ENCODE measurements at places on chromosomes 1 and 21.

DNA sequence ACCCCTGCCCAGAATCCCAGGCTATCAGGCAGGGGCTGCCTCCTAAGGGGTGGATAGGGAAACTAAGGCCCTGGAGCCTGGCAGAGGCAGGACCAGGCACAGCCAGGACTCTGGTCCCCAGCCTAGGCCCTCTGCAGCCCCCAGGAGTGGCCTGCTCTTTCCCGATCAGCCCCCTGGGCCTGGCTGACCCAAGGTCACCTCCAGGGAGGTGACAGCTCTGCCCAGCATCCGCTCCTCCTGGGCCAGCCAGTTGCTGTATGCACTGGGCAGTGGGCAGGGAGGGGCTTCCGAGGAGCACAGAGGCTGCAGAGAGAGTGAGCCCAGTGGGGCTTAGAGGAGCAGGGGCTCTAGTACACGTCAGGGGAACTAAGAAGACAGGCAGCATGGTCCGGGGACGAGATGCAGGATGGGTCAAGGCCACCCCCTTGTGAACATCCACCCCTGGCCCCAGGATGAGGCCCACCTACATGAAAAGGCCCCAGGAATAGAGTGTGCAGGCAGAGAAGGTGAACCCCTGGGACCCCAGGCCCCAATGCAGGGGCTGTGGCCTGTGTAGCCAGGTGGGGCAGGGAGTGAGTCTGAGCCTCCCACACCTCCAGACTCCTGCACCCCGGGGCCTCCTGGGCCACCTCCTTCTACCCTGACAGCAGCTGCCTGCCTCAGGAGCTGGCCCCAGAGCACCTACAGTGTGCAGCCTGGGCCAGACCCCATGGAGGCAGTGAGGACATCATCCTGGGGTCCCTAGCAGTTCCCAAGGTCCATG lies 32.8 kb downstream of the WNT9A start:
- no peak for DNase-seq

GRCh38 chr1:43276673-43277072 lies 6.9 kb downstream of the TMEM125 start:
- no peak for DNase-seq

DNA sequence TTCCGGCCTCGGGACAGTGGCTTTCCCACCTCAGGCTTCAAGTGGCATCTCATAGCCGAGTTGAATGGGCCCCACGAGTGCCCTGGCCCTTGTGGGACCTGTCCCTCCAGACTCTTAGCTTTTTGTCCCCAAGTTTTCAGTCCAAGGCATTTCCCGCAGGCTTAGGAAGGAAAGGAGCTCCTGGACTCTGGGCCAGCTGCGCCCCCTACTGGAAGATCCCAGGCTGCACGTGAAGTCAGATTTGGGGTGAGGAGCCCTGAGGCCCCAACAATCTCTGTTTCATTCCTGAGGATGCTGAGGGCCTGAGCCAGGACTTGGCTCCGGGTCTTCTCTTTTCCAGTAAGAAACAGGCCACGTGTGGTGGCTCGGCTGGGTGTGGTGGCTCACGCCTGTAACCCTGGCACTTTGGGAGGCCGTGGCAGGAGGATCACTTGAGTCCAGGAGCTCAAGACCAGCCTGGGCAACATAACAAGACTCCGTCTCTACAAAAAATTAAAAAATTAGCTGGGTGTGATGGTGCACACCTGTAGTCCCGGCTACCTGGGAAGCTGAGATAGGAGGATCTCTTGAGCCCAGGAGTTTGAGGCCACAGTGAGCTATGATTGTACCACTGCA lies 67.4 kb downstream of the ARHGEF10L start:
- peak; percentile 41 for DNase-seq

DNA sequence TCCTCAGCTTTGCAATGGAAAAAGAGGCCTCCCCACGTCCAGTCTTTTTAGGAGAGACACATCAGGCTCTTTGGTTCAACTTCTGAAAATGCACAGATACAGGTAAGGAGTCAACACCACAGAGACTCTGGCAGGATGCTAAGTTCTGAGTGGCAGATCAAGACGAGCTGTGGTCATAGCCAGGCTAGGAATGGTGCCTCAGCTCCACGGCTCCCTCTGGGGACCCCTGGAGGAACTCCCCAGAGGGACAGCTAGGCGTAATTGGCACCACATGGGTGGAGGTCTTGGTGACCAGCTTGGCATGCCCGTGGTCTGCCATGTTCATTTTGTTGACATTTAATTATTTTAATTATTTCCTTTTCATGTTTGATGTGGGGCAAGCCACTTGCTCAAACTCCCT lies 206.1 kb downstream of the KAZN start:
- DNase-seq: no peak

GRCh38 chr21:46371204-46372013 lies 47.5 kb downstream of the PCNT start:
- no peak for DNase-seq

GRCh38 chr1:59152511-59152910 lies 144.4 kb upstream of the FGGY start:
- no peak for DNase-seq

DNA sequence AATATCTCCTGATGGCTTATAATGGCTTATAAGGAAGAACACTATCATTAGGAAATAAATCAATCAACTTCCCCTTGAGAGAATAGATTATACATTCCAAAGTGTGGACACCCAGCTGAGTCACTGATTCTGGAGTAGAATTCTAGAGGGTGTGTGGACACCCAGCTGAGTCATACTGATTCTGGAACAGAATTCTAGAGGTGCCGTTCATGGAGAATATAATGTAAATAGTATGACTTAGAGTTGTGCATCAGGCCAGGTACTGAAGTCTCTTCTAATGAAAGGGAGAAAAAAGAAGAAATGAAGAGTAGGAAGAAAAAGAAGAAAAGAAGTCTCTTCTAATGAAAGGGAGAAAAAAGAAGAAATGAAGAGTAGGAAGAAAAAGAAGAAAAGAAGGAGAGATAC lies 2.4 kb upstream of the USP33 start:
- peak; percentile 46 for DNase-seq

- DNase-seq: no peak
Observed at GRCh38 chr1:162829268-162829667, 31.7 kb downstream of the CCDC190 start.

DNA sequence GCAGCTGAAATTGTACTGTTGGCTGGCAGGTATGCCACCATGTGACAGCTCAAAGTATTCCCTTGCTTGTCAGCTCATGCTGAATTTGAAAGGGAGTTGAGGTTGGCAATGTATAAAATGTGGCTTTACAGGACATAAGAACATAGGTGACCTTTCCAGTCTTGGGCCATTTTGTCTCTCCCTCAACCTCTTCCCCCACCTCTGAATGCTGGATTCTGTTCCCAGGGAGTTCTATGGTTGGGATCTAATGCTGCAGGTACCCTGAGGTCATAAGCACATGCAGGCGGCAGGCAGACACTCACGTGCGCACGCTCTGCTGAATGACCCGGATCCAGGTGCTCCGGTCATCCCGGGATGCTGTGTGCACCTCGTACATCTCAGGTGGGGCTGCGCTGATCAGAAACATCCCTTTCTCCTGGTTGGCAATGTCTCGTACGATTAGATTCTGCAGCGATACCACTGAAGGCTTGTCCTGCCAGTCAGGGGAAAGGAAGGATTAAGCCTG lies 16.0 kb downstream of the RXFP4 start:
- no peak for DNase-seq

GRCh38 chr21:35189077-35189863 lies 140.2 kb upstream of the RUNX1 start:
- DNase-seq: no peak

- DNase-seq: peak; percentile 39
Observed at GRCh38 chr1:210292231-210292871, 36.4 kb upstream of the HHAT start.

DNA sequence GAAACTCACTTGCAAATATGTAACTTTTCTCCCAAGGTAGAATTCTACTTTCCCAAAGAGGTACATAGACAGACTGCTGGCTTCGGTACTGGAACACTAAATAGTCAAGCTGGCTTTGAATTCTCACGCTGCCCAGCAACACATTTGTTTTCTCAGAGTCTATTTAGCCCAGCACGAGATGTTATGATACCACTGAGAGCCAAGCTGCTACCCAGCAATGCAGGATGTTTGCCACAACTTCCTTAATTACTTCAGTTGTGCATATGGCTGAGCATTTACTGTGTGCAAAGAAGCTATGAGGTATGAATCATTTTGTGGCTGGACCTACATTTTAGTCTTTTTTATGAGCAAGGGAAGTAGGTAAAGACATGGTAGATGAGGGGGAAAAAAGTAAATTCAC lies 793.2 kb downstream of the PLA2G4A start:
- DNase-seq: no peak

- peak; percentile 36 for DNase-seq
Observed at GRCh38 chr1:30005972-30006619, 717.3 kb downstream of the MATN1 start.

- DNase-seq: no peak
Observed at GRCh38 chr1:59431566-59432294, 134.8 kb downstream of the FGGY start.

DNA sequence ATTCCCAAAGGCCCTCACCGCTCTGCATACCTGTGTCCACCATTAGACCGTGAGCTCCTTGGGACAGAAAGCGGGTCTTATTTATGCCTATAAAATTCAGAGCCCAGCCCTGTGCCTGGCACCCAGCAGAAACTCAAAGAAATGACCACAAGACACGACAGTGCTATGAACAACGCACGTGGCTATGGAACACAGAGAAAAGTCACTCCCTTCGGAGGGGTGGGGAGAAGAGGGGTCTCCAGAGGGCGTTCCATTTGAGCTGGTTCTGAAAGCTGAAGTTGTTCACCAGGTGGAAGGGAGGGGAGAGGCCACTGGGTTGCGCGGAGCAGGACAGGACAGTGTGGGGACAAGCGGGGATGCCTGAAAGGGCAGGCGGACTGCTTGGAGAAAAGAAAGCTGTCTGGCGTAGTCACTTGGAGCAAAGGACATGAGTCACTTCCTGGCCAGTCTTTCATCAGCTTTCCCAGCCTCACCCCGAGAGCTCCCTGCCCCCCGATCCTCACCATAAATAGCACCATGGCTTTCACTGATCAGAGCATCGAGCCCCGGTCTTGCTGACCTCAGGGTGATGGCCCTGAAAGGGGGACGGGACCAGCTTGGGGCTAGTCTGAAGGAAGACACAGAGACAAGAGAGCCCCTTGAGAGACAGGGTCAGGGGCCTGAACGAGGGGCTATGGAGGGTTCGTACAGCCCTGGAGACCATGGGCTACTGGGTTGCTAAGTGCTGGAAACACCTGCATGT lies 28.5 kb downstream of the ECE1 start:
- DNase-seq: peak; percentile 31

- DNase-seq: no peak
Observed at GRCh38 chr1:61012341-61012761, 70.0 kb upstream of the NFIA start.

Measured in LoVo (cell line).